Stimulated activated CD8-positive, alpha-beta memory T cell treated with anti-CD3 and anti-CD28 coated beads, Interleukin-4, amount 100 ng/mL, for 4 hours (primary cell): ENCODE measurements at places on chromosomes 3 and 15.

GRCh38 chr3:130811557-130811956 lies 64.9 kb upstream of the PIK3R4 start:
- no peak for DNase-seq

DNA sequence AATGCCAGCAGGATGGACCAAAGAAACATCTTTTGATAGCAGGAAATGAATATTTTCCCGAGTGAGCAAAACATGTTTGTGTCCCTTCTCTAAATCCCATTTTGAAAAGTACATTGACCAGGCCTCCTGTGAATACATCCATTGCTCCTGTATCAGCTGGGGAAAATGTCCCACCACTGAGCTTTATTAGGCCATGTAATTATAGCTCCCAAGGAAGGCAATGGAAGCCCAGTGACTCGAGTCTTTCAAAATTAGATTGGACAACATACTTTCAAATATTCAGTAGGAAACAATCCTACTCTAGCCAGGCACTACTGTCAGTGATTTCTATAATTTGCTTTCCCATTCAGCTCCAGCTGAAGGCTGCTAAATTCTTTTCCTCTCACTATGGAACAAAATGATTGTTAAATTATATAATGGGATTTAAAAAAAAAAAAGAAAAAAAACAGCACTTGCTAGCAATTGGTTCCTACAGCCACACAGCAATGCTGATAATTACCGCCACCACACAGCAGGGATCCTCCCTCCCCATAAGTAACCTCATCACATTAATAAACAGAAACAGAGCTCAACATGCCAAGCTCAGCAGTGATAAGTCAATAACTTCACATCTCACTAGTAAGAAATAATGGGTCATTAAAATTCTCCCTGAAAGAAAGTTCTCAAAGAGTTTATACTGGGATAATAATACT lies 172.4 kb upstream of the SLC2A2 start:
- no peak for DNase-seq

DNA sequence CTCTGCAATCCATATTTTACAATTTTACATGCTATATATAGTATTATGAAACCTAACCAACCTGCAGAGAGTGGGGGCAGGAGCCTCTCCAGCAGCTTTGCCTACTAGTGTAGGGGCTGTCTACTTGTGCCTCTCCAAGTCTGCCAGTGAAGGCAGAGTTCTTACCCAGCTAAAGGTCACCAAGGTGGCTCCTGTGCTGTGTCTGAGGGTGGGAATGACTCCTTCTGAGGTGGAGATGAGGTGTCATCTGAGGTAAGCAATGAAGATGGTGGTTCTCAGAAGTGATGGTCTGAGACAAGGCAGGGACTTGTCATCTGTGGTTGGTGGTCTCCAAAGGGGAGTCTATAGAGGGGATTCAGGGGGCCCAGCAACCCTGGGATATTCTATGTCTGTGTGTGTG lies 47.5 kb downstream of the SACM1L start:
- no peak for DNase-seq

DNA sequence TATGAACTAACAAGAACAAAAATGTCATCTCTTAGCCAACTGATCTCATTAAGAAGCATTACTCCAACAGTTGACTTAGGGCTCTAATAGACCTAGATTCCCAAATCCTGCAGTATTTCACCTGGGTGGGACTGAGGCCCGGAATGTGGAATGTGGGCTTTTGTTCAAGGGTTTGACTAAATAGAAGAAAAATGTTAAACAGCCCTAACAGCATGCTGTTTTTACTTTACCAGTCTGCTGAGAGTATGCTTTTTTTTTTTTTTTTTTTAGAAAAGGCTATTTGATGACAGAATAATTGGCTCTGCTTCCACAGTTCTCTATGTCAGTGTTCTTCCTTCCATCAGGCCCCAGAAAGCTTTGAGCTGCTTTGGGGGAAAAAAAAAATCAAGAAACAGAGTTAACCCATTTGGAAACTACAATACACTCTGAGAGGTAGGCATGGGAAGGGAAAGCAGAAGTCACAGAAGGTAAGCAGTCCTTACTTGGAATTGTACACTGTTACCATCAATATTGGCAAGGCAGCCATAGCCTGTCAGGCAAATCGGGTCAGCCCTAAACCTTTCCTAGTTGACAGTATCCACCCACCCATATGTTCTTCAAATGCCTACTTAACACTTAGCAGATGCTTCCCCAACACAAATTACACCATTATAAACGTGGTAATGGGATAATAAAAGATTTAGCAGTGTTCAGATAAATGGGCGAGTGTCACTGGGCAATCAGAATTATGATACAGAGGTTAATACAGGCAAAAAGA lies 224.2 kb downstream of the CNTN3 start:
- DNase-seq: no peak

DNA sequence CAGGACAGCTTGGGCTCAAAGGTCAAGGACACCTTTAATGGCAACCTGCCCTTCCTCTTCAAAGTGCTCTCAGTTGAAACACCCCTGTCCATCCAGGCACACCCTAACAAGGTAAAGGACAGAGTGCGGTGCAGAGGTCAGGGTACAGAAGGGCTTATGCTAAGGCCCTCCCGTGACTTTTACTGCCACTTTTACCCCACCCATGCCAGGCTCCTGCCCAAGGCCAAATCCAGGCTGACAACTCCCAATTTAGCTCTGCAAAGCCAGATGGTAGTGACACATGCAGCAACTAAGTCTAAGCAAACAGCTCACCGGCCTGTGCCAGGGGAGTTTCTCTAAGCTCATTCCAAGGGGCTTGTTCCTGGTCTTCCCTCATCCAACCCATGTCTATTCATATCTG lies 1.6 kb downstream of the MPI start:
- no peak for DNase-seq

GRCh38 chr3:15989419-15989818 lies 185.1 kb upstream of the GALNT15 start:
- no peak for DNase-seq

DNA sequence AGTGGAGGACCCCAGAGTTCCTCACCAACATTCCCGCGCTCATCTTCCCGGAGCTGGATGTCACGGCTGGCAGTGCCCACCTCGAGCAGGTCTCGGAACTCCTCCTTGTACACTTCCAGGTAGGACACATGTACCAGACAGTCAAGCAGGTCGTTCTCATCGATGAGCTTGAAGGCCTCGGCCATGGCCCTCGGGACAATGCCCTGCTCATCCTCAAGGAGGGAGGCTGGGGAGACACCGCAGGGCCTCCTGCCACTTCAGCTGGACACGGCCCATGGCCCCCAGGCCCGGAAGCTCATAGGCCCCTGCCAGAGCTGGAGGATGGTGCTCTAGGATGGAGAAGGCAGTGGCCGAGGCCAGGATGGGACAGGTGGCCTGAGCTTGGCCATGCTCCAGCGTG lies 5.6 kb downstream of the KIF7 start:
- no peak for DNase-seq

GRCh38 chr3:16554126-16554525 lies 40.6 kb upstream of the RFTN1 start:
- no peak for DNase-seq

- DNase-seq: no peak
Measured at GRCh38 chr3:168104361-168104760, 8.6 kb upstream of the GOLIM4 start.

DNA sequence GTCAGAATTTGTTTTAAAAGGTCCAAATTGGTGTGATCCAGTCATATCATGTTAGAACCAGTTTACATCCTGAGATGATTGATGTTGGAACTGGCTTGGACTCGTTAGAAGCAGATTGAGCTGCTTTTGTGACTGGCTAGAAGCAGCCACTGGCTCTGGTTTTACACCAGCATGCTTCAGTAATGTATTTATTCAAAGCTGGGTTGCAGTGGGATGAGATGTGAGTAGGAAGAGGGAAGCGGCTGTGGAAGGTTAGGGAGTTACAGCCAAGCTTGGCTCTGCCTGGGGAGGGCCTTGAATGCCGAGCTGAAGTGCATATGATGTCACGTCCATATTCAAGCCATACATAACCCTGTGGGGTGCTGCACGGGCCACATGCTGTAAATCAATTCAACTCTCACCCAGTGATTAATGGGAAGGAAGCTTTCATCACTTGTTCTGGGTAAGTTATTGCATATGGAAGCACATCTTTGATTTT lies 104.0 kb upstream of the SMAD3 start:
- DNase-seq: no peak

DNA sequence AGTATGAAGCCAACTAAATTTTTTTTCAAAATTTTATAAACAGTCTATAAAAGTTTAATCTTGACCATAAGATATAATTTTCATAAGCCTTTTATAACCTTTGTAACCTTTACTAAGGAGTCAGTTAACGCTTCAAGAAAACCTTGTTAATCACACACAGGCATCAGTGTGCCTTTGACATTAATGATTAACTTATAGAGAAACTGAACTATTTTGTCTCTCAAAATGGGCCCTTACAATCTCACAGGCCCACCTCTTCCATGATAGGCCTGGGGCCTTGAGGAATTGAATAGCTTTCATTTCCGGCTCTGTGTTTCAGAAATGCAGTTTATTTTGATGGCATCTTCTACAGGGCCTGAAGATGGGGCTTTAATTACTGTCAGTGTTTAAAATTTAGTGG lies 70.1 kb downstream of the CD200 start:
- no peak for DNase-seq

DNA sequence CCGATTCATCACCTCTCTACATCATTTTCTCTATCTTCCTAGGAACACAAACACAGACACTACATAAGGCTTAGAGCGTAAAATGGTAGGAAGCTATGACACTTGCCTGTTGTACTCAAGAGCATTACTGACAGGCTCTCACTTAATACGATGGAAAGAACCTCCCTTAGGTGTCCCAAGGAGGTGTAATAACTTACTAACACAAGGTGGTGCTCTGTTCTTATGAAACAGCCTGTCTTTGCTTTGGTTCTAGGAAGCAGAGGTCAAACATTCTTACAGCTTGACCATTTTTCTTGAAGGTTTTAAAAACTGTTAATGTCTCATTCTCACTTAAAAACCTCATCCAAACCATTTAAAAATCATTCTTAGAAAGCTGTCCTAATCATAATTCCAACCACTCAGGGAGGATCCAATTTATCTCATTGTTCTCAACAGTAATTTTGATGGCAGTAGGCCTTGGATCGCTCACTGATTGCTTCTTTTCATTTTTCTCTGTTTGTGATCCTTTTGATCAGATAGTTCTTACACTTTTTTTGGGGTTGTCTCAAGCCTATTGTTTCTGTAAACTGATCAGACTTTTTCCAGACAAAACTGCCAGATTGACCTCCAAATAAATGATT lies 317.8 kb upstream of the AGTR1 start:
- DNase-seq: no peak

- DNase-seq: no peak
Measured at GRCh38 chr3:49081429-49081828, 12.4 kb downstream of the QRICH1 start.

- DNase-seq: no peak
Measured at GRCh38 chr3:114510201-114510600, 216.4 kb downstream of the TIGIT start.

- no peak for DNase-seq
Measured at GRCh38 chr3:46067401-46067800, 40.1 kb upstream of the XCR1 start.

- DNase-seq: no peak
Measured at GRCh38 chr15:72175186-72176044, 22.2 kb downstream of the GRAMD2A start.

DNA sequence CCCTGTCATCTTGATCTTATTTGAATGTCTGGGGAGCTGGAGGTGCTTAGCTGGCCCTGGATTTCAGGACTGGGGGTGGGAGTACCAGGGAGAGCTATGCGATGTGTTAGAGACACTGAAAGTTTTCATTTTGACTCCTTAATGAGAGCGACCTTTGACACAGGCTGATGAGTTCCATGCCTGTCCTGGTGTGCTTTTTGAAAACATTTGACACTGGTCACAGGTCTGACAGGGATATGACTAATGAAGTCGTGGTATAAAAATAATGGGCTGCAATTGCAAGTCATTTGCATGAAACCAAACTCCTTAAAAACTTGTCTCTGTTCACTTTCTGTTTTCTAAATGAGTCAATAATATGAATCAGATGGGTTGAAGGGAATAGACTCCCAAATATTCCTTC lies 81.9 kb downstream of the MECOM start:
- DNase-seq: no peak

- no peak for DNase-seq
Measured at GRCh38 chr3:2603692-2604289, 505.1 kb downstream of the CNTN4 start.

DNA sequence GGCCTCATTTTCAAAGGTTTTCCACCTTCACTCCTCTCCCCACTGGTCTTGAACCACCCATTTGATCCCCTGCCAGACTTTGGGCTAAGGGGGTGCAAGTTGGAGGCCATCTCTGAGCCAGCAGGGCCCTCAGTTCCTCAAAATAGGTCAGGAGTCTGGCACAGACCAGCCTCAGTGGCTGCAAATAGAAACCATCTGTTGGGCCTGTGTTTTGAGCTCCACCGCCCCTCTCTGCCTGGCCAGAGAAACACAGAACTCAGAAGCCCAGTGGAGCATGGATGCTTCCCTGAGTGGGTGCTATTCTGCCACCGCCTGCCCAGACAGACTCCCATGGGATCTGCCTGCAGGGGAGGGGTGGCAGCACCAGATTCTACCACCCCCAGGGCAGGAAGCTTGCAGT lies 56.3 kb downstream of the CORO2B start:
- DNase-seq: no peak

DNA sequence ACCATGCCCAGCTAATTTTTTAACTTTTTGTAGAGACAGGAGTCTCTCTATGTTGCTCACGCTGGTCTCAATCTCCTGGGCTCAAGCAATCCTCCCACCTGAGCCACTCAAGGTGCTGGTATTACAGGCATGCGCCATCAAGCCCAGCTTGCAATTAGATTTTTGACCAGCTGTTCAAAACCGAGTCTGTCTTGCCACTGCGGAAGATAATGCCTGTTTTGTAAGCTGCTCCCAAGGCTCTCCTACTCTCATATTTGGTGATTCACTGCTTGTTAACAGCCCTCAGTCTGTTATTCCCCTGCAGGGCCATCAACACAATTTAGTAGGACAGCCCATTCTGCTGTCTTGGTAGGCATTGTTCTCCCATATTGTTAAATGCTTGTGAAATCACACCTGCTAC lies 17.8 kb upstream of the MCCC1 start:
- DNase-seq: no peak

DNA sequence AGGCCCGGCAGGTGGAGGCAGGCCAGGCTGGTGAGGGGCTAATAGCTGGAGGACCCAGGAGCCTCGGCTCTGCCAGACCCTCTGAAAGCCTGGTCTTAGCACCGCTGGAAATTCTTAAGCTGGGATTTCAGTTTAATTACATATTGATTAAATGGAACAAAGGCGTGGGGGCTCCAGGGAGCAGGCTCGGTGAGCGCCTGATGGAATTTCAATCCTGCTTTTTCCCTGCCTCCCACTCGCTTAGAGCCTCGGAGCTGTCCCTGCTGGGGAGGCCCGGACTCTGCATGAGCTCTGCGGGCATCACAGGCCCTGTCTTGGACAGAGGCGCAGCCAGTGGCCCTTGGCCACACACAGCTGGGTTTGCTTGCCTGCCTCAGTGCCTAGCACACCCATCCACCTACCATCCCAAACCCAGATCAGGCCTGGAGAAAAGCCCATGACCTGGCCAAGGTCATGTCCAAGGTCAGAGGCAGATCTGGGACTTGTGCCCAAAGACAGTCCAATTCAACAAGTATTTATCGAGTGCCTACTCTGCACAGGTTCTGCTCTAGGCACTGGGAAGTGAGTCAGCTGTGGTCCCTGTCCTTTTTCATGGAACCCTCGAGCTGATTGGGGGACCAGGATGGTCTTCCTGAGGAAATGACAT lies 40.6 kb downstream of the LINGO1 start:
- no peak for DNase-seq

GRCh38 chr3:124887177-124887931 lies at the start of gene ITGB5:
TSS of gene ITGB5 (minus strand) at chr3:124887365. CDS start at chr3:124887000, 365 bp downstream.
- DNase-seq: no peak
